ENCODE measurements at places on chromosomes 4 and X. TPM values are rescaled to one million over a fixed set of nuclear protein-coding genes. Genes with fewer than 3 reads are reported as not detected.

GRCh38 chr4:61400439-61401038 is 200.4 kb downstream of the ADGRL3 start:
- peak; percentile 1 for DNase-seq

GRCh38 chr4:13543032-13543838 is 1.1 kb downstream of the NKX3-2 start:
- no peak for DNase-seq

Gene HPGDS
- not detected for total RNA-seq

Gene POU3F4
- total RNA-seq = not detected

Gene TAB3
- 16.8 TPM for total RNA-seq

GRCh38 chrX:142096253-142096652 is 108.8 kb downstream of the MAGEC2 start:
- no peak for DNase-seq

Gene TCEAL6
- not detected for total RNA-seq

Gene HPSE
- 0.48 TPM for total RNA-seq

- DNase-seq = no peak
Measured at GRCh38 chr4:150852216-150852615, 162.9 kb downstream of the LRBA start.

Gene PPP1R2C
- total RNA-seq = not detected

Data from RPMI7951 (cell line).